ENCODE measurements at places on chromosomes 3 and 15.
A peak's percentile ranks its signal among the peaks of the same experiment; 100 is the strongest.

- peak; percentile 84 for DNase-seq
Observed at GRCh38 chr3:126129398-126129891, 45.5 kb upstream of the SLC41A3 start.

DNA sequence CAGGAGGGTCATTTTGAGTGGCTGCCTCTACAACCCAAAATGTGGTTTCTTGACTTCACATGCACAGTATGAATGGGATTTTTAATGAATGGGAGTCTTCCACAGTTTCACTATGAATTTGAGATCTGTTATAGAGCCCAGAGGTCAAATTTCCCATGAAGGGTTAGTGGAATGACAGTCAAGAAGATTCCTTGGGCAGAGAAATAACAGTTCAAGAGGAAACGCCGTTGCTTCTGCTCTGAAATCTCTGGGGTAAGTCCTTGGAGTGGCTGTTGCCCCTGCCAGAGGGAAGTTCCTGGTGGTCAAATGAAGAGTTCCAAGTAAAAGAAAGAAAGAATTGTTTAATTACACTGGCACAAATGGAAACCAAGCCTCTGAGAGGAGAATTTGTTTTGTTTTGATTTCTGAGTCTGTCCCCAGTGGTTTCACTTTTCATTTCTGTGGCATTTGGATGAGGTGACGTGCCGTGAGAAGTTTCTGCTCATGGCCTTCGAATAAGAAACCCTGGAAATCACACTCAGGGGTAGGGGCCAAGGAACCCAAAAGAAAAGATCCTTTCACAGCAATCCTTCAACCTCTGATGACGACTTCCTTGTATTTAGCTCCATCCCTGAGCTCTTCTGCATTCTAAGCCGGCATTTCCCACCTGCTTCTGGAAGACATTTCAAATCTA lies 77.5 kb upstream of the IL12A start:
- DNase-seq, result no peak

- DNase-seq, result peak; percentile 6
Observed at GRCh38 chr3:19945969-19946831, 697 bp upstream of the RAB5A start.

GRCh38 chr3:178826435-178827123 lies 245.0 kb downstream of the ZMAT3 start:
- DNase-seq, result no peak

DNA sequence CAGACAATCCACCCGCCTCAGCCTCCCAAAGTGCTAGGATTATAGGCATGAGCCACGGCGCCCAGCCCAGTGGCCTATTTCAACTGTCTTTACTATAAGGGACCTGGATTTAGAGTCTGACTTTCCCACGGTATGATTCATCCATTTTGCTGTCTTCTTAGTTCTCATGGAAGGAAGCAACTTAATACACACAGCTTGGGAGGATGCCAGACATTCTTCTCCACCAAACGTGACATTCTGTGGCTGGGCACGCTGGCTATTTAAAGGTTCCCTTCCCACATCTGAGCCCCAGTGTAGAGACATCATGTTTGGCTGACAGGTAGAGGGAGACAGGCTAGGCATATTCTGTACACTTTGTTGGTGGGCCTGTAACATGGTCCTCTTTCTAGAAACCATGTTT lies 26.2 kb downstream of the FAM43A start:
- DNase-seq, result peak; percentile 96
